ENCODE measurements at places on chromosomes 5 and 9.

- no peak for DNase-seq
These were observed 395.7 kb upstream of the SEMA6A start for GRCh38 chr5:116970318-116970717.

GRCh38 chr5:172641359-172642050 is 442 bp downstream of the NEURL1B start:
- no peak for DNase-seq

DNA sequence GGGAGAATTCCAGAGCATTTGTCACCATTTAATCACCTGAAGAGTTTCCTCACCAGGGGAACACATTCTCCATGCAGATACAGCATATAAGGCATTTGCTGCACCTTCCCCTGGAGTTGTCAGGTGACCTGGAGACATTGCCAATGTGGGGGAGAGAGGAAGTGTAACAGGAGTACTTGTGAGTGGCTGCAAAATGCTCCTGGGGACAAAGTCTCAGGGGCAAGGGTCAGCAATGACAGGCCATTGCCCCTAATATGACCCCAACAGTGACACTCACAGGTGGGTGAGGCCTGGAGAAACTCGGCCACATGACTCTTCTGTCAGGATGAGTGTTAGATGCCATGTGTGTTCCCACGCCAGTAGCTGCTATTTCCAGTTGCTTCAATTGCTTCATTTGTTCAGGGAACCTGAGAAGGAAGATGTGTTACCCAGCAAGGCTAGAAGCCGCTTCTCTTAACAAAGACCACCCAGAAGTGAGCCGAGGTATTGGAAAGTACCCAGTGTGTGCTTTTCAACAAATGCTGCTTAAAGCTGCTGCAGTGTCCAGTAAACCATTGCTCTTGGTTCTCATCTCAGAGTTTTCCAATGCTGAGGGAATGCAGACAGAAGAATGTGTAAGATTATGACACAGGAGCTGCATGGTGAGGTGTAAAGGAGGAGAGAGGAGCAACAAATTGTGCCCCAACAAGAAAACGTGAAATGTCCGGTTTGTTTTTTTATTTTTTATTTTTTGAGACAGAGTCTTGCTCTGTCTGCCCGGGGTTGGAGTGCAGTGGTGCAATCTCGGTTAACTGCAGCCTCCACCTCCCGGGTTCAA is 128.2 kb upstream of the SLC44A1 start:
- no peak for DNase-seq

DNA sequence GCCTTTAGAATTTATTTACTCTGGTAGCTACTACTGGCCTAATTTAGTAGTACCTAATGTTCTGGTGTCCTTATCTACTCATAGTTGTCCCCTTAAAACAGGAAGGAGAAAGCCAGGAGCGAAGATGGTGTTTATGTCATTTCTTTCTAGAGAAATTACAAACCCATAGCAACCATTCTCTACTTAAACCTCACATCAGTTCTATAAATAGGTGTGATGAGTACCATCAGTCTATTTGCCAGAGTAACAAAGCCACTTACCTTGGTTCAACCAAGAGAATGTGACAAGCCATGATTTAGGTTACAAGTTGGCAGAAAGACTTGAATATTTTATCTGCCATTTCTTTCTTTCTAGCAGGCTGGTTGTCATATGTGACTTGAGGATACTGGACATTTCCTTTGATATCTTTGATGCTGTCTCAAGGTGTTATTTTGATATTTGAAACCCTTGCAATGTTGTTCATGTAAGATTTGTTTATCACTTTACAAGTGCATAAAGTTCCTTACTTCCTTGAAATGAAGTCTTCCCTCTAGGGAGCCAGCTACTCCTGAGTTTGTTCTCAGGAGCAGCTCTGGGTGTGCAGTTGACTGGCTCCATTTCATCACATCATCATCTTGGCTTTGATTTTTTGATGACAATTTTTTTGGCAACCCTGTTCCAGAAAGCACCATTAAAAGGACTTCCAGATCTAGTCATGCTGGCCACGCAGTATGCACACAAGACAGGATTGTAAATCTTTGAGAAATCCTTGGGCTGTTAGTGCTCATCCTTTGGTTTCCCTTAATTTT is 286.8 kb downstream of the ARHGAP26 start:
- no peak for DNase-seq

GRCh38 chr9:95175523-95175922 is 142.0 kb downstream of the FANCC start:
- no peak for DNase-seq

- no peak for DNase-seq
These were observed 84.9 kb upstream of the ASS1 start for GRCh38 chr9:130359819-130360218.
